ENCODE measurements at places on chromosomes 16 and 17. TPM values are rescaled to one million over a fixed set of nuclear protein-coding genes. Genes with fewer than 3 reads are reported as not detected.

- DNase-seq: no peak
These were observed 40.3 kb downstream of the PKD1 start for GRCh38 chr16:2095315-2095853.

The ANKRD40CL gene
- not detected for total RNA-seq

The KRTAP4-6 gene
- not detected for total RNA-seq

DNA sequence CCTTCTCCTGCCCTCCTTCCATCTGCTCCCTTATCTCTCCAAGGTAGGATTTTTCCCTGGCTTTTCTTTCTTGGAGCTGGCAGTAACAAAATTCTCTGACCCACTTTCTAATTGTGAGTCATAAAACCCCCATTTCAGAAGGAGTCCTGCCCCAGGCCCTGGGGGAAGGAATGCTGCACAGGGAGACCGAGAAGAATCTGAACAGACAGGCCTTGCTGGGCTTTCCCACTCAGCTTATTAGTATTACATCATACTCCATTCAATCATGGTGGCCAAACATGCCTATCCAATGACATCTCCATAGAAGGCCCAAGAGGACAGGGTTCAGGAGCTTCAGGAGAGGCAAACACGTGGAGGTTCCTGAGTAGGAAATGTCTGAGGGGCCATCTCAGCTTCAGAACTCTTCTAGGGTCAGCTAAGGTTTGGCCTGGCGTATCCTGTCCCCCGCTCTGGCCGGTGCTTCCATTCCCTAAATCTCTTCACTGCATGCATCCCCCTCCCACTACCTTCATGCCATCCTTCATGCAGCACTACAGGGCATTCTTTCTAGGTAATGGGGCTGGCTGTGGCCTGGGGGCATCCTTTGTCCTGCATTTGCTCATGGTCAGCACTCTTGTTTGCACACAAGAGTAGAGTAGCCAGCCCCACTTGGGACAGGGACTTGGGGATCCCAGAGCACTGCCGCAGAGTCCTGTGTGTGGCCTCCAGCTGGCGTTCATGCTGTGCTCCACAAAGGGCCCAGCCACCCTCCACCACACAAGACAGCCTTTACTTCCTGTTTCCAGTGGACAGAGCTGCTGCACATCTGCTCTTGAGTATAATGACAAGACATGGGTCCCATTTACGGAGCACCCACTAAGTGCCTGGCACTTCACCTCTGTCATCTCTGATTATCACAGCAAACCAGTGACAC is 8.2 kb downstream of the SLC6A2 start:
- no peak for DNase-seq

The ZMYND15 gene
- total RNA-seq: not detected

The ZPBP2 gene
- not detected for total RNA-seq

The TBC1D3I gene
- not detected for total RNA-seq

DNA sequence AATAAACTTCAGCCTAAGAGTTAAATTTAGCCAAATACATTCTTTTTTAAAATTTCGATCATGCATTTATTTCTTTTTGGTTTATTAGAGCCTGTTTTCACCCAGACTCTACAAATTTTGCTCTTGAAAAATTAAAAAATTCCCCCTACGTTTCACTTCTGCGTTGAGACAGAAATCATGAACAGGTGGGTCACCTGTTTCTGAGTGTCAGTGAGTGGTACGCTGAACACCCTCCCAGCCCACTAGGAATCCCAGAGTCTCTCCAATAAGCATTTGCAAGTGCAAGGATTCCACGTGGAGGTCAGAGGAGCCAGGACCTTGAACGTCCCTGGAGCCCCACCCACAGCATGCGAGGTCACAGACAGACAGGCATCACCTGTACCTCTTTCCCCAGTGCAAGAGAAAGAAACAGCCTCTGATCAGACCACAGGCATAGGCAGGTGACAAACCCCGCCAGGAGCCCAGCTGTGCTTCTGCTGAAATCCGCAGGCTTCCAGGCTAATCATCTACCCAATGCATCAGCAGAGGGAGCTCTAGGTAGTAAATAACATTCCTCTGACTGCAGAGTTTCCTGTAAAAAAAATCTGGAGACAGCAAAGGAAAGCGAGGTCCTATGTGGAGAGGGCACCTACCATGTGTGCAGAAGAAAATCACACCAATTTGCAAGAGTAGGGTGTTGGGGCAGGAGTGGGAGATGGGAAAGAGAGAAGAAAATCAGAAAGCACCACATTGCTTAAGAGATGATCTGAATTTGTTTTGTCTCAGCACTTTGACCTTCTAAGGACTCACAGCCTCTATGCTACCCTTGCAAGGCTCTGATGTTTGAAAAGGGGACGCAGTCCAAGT is 5.9 kb upstream of the XYLT1 start:
- DNase-seq: no peak

The TK2 gene
- 20.7 TPM for total RNA-seq

- no peak for DNase-seq
These were observed 87.4 kb upstream of the NKD1 start for GRCh38 chr16:50460538-50461399.

DNA sequence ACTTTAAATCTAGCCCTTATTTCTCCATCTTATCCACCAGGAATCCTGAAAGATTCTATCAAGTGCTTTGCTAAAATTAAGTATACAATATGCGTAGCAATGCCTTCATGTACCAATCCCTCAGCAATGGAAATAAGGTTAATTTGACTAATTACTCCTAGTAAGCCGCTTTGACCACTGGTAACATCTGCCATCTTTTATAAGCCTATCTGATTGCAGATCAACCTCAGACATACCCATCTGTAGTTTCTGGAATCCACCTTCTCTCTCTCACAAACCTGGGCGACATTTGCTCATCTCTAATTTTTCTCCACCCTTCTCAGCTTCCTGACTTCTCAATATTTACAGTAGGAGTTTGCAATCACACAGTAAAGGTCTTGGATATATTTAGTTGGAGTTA is 138.8 kb upstream of the CRHR1 start:
- DNase-seq: no peak

The MYOCD gene
- 65.1 TPM for total RNA-seq

GRCh38 chr17:51270636-51271035 is 10.3 kb downstream of the UTP18 start:
- DNase-seq: no peak

The KRT17 gene
- not detected for total RNA-seq

- DNase-seq: no peak
These were observed 27.9 kb downstream of the SREBF1 start for GRCh38 chr17:17808706-17809432.

The KRT25 gene
- not detected for total RNA-seq

The HBA2 gene
- total RNA-seq: 2,977 TPM

DNA sequence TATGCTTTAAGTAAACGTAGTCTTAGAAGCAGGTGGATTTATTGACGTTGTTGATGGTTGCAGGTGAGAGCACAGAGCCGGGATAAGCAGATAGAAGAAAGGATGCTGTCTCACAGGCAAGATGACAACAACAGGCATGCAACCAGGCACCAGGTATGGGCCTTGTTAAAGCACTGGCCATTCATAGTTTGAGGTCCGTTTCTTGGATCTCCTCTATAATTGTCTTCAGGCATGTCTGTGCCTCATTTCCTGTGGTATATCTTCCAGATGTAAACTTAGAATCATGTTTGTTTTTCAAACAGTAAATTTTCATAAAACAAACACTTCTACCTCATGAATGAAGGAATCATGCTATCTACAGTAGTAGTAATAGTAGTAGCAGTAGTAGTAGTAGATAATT is 20.6 kb downstream of the KAT7 start:
- DNase-seq: no peak

The MEOX1 gene
- 3.9 TPM for total RNA-seq

The GGT6 gene
- not detected for total RNA-seq

- DNase-seq: no peak
These were observed 1.4 kb downstream of the RHBDL1 start for GRCh38 chr16:676913-677312.

DNA sequence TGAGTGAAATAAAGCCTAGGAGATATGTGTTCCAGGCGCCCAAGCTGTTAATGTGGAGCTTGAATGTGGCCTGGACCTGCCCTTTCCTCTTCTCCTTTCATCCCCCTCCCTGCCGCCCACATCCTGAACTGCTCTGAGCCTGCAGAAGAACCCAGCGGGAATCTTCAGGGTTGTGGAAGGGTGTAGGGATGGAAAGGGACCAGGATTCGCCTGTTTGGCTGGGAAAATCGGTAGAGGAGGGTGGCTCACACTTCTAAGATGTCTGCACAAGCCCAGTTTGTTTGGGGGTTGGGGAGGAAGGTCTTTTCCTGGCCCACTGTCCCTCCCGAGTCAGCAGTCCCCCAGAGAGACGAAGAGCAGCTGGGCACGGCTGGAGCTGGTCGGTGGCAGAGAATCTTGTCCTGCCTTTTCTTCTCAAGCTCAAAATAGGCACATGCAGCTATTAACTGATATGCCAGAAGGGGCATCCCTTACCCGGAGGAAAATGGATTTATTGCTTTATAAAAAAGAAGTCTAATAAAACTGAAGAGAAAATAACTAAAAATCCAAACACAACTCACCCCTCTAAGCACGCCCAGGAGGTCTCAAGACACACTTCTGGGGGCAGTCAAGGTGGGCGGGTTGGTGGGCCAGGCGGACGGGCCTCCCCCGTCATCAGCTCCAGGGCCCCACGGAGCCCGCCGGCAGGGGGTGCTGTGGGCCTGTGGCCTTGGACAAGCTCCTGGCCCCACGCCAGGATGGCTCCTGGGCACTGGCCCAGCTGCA is 11.5 kb upstream of the PITPNA start:
- DNase-seq: peak; percentile 90

- DNase-seq: no peak
These were observed 27.4 kb upstream of the AQP8 start for GRCh38 chr16:25189305-25189704.

DNA sequence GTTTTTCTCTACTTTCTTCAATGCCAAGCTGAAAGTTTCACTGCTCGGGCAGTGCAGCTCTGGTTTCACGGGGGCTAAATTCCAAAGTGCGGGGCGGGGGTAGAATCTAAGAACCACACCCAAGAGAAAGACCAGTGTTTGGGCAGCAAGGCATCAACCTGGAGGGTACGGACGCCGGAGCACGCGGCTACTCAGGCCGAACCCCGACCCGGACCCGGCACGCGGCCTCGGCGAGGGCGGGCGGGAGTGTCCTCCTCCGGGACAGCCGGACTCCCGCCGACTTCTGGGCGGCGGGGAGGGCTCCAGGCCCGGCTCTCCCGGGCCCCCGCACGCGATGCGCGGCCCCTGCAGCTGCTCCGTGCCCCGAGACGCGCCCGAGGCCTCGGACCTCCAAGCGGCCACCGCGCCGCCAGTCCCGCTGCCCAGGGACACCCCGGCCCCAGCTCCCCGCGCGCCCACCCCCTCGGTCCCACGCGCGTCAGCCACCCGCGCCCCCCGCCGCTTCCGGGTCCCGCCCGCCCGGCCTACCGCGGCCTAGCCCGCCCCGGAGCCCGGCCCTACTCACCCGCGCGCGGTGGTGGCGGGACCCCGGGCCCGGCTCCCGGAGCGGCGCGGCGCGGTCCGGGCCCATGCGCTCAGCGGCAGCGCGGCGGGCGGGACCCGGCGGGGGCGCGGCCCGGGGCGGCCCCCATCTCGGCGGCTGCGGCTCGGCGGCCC is 561 bp downstream of the AXIN1 start:
- no peak for DNase-seq

GRCh38 chr16:89261691-89262563 is 44.4 kb downstream of the ZNF778 start:
- DNase-seq: no peak

- no peak for DNase-seq
These were observed 15.5 kb downstream of the IKZF3 start for GRCh38 chr17:39848600-39848999.

DNA sequence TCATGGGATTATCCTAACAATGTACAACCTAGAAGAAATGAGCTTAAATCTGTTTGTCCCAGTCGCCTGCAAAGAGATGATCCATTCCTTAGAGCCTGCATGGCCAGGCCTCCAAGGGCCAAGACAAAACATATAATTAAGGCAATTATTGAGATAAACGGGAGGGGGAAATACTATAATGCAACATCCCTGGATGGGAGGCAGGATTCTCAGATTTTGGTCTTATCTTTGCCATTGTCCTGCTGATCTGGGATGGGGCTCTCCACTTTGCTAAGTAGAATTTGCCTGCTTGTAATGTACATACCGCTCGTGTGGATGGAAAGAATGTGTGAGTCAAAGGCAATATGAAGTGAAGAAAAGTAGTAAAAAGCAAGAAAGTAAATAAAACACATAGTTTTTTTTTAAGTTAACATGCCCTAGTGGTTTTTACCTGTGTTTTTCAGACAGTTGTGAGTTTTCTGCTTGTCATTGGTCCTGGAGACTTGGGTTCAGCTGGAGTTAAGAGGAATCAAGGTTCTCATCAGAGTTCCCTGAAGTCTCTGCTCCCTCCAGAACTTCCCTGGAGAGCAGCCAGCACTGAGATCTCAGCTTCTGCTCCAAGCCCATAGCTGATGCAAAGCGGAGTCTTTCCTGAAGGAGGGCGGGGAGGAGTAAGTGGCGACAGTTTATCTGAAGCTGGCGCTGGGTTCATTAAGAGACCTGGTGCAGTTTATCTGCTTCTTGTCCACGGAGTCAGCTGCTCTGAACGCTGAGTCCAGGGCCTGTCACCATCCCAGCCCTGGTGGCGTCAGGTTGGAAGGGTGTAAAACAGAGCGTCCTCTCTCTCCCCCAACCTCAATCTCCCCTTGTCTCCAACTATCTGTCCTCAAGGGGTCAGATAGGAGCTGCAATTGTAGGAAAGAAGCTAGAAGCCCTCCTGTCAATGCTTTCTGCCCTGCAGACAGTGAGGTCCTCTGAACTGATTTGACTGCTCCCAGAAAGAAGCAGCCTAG is 30.1 kb downstream of the HOXB1 start:
- no peak for DNase-seq

The ADORA2B gene
- 1.0 TPM for total RNA-seq

DNA sequence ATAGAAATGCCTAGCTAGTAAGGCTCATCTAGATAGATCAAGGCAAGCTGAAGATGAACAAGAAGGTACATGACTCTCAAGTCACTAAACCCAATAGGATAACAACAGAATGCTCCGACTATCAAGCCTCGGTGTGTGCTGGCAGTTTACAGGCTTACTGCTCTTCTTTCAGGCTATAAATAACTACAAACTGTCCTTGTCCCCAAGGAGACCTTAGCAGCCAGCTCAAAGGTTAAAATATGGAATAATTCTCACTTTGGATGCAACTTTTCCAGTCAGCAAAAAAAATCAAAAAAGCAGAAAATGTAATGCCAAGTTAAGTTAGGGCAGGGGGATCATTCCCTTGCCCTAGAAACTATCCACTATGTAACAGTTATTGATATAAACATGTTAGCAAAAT is 44.6 kb downstream of the SPOP start:
- no peak for DNase-seq

DNA sequence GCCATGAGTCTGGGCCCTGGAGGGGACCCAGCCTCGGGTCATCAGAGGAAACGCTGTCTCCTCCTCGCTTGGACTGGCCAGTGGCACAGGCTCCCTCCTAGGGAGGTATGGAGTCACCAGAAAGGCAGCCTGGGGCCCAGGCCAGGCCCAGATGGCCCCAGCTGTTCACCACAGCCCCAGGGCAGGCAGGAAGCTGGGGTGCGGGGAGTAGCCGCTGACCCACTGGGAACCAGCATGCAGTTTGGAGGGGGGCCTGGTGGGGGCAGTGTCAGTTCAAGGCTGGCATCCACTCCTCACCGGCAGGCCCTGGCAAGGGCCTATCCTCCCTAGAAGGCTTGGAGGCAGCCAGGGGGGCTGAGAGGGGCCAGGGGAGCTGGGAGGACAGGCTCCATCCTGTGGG is 48.8 kb downstream of the SDK2 start:
- DNase-seq: no peak

The COL1A1 gene
- 180 TPM for total RNA-seq

Data from right atrium auricular region (tissue), 2 donors.